ENCODE measurements at places on chromosomes 3 and 15. TPM values are rescaled to one million over a fixed set of nuclear protein-coding genes. Genes with fewer than 3 reads are reported as not detected.

SCN11A gene
- 0.44 TPM for total RNA-seq

ZCWPW2 gene
- 0.55 TPM for total RNA-seq

P2RY12 gene
- total RNA-seq = not detected

CAMP gene
- total RNA-seq = not detected

AADACL2 gene
- total RNA-seq = not detected

Data from activated T-cell treated with anti-CD3 and anti-CD28 coated beads, Interleukin-2, amount 50 U/mL, for 72 hours (primary cell).